ENCODE measurements at places on chromosomes 5 and 9.

- DNase-seq, result no peak
Observed at GRCh38 chr5:82862711-82863110, 214.5 kb downstream of the TMEM167A start.

GRCh38 chr5:171750311-171750788 lies 35.3 kb upstream of the SMIM23 start:
- DNase-seq, result no peak

DNA sequence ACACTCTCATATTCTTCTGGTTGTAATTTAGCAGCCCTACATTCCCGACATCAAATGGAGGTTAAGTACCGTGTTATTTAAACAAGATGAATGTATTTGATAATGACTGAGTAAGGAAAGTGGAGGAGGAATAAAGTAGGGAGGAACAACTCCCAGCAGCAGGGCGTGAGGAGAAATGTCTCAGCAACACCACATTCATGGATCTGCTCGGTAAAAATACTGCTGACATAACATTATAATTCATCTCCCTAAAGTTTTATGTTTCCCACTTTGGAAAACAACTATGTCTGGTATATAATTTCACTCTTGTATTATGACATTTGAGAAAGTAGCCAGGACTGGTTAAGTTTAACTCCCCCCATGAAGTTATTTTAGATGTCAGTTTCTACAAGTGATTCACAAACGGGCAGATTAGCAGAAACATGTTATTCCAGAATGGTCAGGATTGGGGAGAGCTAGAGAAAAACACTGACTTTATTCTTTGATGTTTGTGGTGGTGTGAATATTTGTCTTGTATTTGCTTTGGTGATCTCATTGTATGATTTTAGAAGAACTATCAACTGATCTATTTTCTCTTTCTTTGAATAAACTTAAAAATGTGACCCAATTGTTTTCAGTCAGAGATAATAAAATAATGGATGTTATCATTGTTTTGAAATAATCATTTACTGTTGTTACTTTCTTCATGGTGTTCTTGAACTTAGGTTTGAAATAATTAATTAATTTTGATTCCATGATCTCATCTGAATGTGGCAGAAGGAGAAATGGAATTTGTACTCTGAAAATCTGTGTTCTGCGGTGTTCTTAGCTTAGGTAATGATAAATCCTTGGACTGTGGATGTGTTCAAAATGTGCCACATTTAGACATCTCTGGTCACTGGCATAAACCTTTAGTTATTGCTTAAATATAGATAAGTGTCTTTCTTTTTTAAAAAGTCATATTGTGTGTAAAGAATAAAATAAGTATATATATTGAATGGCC lies 303.6 kb upstream of the ZNF608 start:
- no peak for DNase-seq

DNA sequence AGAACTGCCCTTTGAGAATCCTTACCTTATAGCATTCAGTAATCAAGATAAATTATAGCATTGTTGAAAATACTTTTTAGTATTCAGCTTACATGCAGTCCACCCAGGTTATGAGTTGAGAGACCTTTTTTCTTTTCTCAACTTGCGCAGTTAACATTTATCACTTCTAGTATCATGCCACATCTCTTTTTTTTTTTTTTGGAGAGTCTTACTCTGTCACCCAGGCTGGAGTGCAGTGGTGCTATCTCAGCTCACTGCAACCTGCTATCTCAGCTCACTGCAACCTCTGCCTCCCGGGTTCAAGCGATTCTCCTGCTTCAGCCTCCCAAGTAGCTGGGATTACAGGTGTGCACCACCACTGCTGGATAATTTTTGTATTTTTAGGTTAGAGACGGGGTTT lies 29.0 kb downstream of the LRRC70 start:
- DNase-seq, result no peak

GRCh38 chr5:112555691-112556090 lies 136.6 kb upstream of the EPB41L4A start:
- DNase-seq, result no peak

DNA sequence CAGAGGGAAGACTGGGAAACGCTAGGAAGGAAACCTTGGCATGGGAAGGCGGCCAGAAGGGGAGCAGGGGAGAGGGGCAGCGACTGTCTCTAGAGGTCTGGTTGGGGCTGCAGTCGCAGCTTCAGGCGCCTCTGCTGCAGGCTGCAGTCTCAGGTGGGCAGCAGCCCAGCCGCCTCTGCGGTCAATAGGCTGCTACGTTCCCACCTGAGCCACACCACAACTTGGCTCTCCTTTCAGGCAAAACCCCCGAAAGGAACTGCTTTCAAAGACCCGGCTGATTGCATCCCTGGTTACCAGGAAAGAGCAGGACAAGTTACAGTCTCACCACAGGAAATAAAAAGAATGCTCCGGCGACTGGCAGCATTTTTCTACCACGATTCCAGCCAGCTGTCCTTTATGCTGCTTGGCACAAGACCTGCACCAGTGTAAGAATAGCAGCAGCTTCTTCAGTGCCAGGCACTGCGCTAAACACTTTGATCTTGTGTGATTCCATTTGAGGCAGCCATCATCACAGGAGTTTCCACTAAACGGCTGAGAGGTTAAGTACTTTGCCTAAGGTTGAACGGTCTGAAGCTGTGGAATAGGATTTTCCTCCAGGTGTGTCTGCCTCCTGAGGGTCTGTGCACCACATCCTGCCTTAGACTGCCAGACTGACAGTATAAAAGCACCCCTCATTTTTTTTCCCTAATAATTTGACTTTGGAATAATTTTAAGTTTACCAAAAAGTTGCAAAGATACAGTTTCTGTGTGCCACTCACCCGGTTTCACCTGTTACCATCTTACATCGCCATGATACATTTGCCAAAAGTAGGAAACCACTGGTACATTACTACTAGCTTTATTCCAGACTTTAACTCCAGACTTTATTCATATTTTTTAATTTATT lies 7.5 kb downstream of the RPS14 start:
- DNase-seq, result no peak

- DNase-seq, result no peak
Observed at GRCh38 chr5:107195890-107196395, 474.8 kb downstream of the EFNA5 start.

DNA sequence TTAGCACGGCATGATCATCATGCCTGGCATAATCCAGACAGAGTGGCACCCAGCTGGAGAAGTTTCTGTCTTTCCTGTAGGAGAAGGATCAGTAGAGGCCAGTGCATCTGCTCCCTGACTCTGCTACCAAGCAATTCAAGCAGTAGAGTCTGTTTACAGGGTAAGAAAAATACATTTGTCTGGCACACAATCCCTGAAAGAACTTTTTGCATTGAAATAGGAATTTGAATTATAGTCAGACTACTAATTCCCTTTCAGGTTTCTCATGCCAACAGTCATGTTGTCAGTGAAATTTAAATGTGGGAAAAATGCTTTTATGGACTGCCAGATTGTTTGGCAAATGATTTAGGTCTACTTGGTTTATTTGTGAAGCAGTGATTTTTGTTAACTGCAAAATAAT lies 125.6 kb downstream of the RAB3C start:
- no peak for DNase-seq

GRCh38 chr5:147859962-147860640 lies 18.4 kb upstream of the SCGB3A2 start:
- DNase-seq, result no peak

DNA sequence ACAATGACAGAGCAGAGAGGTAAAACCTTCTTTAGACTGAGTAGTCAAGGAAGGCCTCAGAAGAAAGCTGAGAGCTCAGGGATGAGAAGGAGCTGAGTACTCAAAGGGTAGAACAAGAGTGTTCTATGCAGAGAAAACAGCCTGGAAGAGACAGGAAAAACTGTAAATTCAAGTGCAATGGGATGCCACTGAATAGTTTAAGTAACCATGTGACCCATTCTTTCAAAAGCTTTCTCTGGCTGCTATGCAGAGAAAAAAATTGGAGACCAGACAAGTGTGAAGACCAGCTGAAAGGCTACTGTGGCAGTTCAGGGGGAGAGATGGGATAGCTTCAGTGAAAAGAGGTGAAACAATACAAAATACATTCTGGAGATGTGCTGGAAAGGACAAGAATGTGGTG lies 61.3 kb upstream of the RNF38 start:
- DNase-seq, result no peak

GRCh38 chr9:116087751-116088194 lies 65.8 kb upstream of the PAPPA start:
- peak; percentile 18 for DNase-seq

DNA sequence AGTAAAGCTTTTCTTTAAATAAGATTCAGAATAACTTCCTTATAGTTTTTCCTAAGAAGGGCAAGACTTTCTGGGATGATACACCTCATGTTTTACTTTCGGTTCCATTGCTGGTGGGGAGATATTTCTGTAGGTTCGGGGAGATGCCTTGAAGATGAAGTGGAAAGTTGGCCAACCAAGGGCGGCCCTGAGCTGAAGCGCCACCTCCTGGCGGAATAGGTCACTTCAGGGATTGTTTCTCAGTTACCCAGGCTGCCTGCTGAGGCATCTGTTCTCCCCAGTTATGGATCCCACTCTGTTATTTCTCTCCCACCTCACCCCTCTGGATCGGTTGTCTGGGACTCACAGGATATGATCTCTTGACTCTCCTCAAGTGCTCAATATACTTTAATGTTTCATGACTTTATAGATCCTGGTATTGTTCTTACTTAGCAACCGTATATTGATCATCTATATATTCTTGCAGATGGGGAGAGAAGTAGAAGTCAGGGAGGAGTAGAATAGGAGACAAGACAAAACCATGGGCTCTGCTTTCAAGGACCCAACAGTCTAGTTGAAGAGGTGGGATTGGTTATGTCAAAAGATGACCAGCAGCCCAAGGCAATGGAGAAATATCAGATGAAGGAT lies 23.4 kb downstream of the MEGF10 start:
- no peak for DNase-seq

- DNase-seq, result no peak
Observed at GRCh38 chr9:20646656-20647055, 24.4 kb upstream of the MLLT3 start.

DNA sequence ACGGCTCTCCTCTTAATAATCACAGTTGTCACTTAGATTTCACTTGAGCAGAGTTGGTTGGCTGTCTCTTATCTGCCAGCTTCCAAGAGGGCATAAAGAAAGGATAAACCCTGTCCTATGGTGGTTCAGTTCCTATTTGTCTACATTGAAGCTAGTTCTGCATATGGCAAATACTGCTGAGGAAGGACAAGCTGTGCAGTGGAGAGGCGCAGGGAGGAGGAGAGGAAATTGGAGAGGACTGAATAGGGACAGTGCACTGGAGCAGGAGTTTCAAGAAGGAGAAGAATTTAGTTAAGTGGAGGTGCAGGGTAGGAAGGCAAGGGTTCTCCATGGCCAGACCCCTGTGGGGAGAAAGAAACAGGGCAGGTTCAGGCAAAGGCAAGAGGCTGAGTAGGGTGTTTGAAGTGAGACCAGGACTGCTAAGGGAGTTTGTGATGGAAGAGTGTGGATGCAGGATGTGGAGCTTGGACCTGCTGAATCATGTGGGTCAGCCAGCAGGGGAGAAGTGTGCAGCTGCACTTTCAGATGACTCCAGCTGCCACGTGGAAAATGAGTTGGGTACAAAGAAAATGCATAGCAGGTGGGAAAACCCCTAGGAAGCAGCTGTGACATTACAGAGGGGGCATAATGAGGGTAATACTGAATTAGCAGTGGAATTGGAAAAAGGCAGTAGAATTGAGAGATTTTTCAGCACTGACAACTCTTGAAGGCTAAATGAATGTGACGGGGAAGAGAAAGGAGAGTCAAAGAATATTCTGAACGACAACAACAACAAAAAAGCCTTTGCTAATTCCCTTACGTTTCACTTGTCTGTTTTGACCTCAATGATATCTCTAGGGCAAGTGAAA lies 66.8 kb downstream of the MAMDC2 start:
- peak; percentile 25 for DNase-seq

DNA sequence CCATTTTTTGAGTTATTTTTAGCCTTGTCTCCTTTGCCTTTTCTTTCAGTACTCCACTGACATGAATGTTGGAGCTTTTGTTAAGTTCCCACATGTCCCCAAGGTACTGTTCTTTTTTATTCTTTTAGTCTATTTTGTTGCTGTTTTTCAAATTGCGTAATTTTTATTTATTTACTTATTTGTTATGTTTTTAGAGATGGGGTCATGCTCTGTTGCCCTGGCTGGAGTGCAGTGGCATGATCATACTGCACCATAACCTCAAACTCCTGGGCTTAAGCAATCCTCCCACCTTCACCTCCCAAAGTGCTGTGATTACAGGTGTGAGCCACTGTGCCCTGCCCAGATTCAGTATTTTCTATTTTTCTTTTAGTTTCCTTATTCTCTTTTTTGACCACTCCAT lies 5.4 kb upstream of the PCDHA1 start:
- DNase-seq, result no peak

DNA sequence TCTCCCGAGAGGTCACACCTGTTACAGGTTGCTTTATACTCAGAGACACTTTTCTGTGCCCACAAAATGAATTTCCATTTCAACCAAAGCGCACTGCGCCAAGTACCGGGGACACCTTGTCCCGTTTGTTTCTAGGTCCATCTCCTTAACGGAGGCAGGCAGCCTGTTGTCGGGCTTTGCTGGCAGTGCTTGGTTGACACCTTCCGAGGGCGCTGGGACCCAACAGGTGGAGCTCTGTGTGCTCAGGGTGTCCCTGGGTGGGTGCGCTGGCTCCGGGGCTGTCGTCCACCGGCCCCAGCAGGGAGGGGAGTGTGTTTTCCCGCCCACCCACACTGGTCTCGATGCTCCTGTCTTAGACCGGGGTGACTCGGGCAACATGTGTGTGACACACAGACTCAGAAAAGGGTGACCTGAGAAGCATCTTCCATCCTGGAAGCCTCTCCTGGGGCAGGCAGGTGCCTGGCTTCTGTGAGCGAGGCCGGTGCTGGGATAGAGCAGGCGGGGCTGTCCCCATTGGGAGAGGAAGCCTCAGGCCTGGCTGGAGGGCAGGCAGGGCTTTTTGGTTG lies 8.5 kb downstream of the RNU6ATAC start:
- no peak for DNase-seq

- DNase-seq, result no peak
Observed at GRCh38 chr5:128681096-128681495, 143.1 kb upstream of the FBN2 start.

GRCh38 chr5:95913663-95914062 lies 48.0 kb downstream of the ELL2 start:
- no peak for DNase-seq

DNA sequence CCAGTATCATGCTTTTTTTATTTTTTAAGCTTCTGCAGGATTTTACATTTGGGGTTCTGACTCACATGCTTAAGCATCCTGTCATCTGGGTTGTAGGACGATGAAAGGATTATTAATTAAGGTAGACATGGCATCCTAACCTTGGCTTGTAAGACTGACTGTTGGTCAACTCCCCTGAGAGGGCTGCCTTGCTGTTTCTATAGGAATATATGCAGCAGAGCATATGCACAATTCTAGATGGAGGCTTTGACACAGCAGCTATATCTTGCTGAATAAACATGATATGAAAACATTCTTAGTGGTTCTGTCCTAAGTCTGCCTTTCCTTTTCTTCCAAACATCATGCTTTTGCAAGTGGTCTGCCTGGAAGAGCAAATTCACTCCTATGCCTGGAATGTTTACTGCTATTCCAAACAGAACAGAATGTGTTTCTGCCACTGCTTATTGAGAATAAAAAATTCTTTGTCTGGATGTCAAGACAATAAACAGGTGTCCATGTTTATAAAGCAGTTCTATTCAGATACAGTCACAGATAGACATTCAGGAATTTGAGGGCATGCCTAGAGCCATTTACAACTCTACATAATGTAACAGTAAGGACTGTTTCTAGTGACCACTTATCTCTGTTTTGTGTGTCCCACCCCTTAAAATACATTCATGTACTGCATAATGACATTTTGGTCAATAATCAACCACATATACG lies 166.2 kb upstream of the PPP2R2B start:
- DNase-seq, result no peak

- DNase-seq, result no peak
Observed at GRCh38 chr5:55191165-55191564, 18.2 kb upstream of the CDC20B start.

- no peak for DNase-seq
Observed at GRCh38 chr5:16074358-16074757, 105.2 kb downstream of the MARCHF11 start.

Data from NCI-H1694 treated with DMSO at 0.1 percent for 48 hours (cell line).